Stimulated activated memory B cell treated with anti-CD40 and anti-IgM and Interleukin-4, amounts not matched to agents 10 μg/mL and 1 μg/mL and 100 μg/mL, for 72 hours (primary cell): ENCODE measurements at places on chromosomes 7 and 10.
A peak's percentile ranks its signal among the peaks of the same experiment; 100 is the strongest.

DNA sequence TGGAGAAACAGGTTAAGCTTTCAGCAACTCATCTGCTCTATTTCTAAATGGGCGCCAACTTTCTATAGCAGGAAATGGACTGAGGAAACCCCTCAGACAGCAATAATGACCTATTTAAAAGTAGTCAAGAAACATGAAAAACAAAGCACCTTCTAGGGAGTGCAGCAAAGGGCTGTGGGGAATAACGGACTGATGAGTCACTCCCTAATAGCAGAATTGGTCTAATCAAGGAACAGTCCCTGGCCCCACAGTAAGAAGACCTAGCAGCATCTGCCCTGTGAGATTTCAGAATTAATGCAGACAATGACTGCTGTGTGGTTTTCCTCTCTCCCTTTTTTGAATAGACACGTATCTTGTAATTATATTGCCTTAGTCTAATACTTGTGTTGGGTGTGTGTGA lies 602.9 kb downstream of the IPMK start:
- H3K4me3 ChIP-seq, result no peak overlapping the region
- H3K27me3 ChIP-seq, result no peaks in the 10 kb centered on the region
- H3K27ac ChIP-seq, result no peak overlapping the region
- no peak for ATAC-seq

GRCh38 chr10:30510184-30510931 lies 76.4 kb downstream of the MAP3K8 start:
- H3K4me1 ChIP-seq, result peaks cover 30% of the 10 kb centered on the region
- H3K36me3 ChIP-seq, result no peaks in the 10 kb centered on the region
- ATAC-seq, result peak; percentile 96
- H3K4me3 ChIP-seq, result no peak overlapping the region

DNA sequence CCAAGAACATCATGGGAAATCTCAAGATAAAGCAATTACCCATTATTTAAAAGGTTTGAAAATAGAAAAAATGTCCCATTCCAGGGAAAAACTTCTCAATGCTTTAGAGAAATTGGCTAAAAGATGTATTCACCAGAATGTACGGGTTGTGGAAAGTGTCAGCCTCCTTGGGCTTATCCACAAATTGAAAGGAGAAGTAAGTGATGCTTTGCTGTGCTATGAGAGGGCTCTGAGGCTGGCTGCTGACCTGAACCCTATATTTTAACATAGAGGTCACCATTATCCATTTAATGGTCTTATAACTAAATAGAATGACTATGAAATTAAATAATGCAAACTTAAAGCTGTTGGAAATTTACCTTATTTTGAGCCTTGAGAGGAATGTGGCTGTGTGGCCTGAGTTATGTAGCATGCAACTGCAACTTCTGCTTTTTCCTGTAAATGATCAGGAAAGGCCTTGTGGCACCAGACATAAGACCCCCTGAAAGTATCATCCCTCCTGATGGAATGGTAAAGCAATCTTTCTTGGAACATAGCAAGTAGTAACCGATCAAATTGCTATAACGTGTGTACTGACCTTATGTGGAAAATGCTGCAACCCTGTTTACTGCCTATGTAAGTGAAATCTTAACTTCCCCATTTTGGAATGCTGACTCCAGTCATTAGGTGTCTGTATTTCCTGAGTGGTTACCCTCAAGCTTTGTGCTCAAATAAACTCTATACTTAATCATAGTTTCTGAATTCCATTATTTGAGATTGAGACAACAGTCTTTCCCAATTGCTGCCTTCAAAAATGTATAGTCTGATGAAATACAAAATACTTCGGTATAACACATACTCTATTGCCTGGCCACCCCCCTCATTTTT lies 6.9 kb downstream of the IFIT1B start:
- H3K4me3 ChIP-seq, result no peak overlapping the region
- ATAC-seq, result peak; percentile 77
- H3K4me1 ChIP-seq, result peaks cover 22% of the 10 kb centered on the region
- no peaks in the 10 kb centered on the region for H3K27me3 ChIP-seq

GRCh38 chr7:105934572-105935185 lies 28.4 kb upstream of the CDHR3 start:
- no peak overlapping the region for H3K27ac ChIP-seq
- no peak for ATAC-seq
- no peaks in the 10 kb centered on the region for H3K27me3 ChIP-seq
- no peak overlapping the region for H3K4me3 ChIP-seq

- peaks cover 22% of the 10 kb centered on the region for H3K36me3 ChIP-seq
- no peaks in the 10 kb centered on the region for H3K27me3 ChIP-seq
- H3K4me1 ChIP-seq, result no peaks in the 10 kb centered on the region
Measured at GRCh38 chr7:56091591-56091990, 1.2 kb downstream of the PHKG1 start.

GRCh38 chr7:80916770-80917741 lies 1.8 kb downstream of the SEMA3C start:
- no peaks in the 10 kb centered on the region for H3K36me3 ChIP-seq
- no peaks in the 10 kb centered on the region for H3K4me1 ChIP-seq
- H3K4me3 ChIP-seq, result no peak overlapping the region

DNA sequence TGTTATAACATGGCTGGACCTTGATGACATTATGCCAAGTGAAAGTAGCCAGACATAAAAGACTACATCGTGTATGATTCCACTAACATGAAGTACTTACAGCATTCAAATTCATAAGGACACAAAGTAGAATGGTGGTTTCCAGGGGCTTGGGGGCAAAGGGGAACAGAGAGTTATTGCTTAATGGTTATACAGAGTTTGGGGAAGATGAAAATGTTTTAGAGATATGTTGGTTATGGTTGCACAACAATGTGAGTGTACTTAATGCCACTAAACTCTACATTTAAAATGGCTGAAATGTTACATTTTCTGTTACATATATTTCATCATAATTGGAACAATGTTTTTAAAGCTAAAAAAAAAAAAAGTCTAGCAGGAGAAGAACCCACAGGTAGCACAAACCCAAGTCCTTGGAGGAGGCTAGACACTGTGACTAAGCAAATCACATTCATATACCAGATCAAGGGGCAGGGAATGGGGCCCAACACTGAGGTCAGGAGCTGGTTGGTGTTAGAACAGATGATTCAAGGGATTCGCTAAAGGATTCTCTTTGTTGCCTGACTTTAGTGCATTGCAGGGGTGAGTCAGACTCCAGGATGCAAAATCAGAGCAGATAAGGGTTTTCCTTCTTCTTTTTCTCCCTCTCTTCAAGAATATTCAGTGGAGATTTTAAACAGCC lies 25.1 kb upstream of the AOAH start:
- H3K4me3 ChIP-seq, result no peak overlapping the region
- ATAC-seq, result peak; percentile 53

GRCh38 chr7:106644999-106645398 lies 16.0 kb downstream of the CCDC71L start:
- H3K4me1 ChIP-seq, result peaks cover 7% of the 10 kb centered on the region
- ATAC-seq, result peak; percentile 75
- H3K4me3 ChIP-seq, result no peak overlapping the region
- no peaks in the 10 kb centered on the region for H3K27me3 ChIP-seq
- H3K27ac ChIP-seq, result peak overlapping the region; percentile 17

DNA sequence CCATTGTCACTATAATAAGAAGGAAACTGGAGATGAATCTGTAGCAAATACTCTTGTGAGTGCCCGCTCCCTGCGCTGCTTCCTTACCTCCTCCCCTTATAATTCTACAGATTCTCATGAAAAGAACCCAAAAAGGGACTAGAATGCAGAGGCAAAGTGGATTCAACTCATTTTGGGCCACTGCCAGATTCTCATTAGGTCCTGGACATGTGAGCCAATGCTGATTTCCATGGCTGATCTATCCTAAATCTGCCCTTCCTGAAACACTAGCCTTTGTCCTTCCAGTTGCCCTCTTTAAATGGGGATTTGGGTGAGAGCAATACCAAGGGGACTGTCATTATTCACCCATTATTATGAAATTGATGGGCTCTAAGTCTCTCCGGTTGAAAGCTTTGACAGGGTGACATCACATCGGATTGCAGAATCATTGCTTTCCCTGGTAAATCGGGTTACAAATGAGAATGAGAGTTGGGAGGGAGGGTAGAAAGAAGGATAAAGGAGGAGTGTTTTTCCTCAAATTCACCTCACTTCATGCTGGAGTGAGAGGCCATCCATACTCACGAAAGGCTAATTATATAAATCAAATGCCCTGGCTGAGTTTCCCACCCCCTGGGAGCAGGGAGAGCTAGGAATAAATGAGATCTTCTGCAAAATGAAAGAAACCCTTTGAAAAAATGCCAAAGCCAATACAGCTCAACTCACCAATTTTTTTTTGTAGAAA lies 37.5 kb downstream of the PTN start:
- no peaks in the 10 kb centered on the region for H3K36me3 ChIP-seq
- no peaks in the 10 kb centered on the region for H3K4me1 ChIP-seq
- no peak overlapping the region for H3K4me3 ChIP-seq
- ATAC-seq, result no peak

- no peaks in the 10 kb centered on the region for H3K4me1 ChIP-seq
- no peaks in the 10 kb centered on the region for H3K36me3 ChIP-seq
- no peaks in the 10 kb centered on the region for H3K27me3 ChIP-seq
Measured at GRCh38 chr7:120028636-120029035, 244.3 kb upstream of the KCND2 start.

GRCh38 chr10:100730725-100731406 lies 14.5 kb upstream of the PAX2 start:
- no peak overlapping the region for H3K27ac ChIP-seq
- peaks cover 80% of the 10 kb centered on the region for H3K27me3 ChIP-seq
- H3K36me3 ChIP-seq, result no peaks in the 10 kb centered on the region
- peak overlapping the region; percentile 21 for H3K4me3 ChIP-seq
- peak; percentile 72 for ATAC-seq

- peaks cover 59% of the 10 kb centered on the region for H3K36me3 ChIP-seq
- H3K4me1 ChIP-seq, result no peaks in the 10 kb centered on the region
- H3K27me3 ChIP-seq, result no peaks in the 10 kb centered on the region
- no peak for ATAC-seq
- no peak overlapping the region for H3K27ac ChIP-seq
- H3K4me3 ChIP-seq, result no peak overlapping the region
Measured at GRCh38 chr7:92567460-92567859, 22.7 kb downstream of the FAM133B start.

GRCh38 chr7:90892213-90892612 lies 296.1 kb downstream of the CDK14 start:
- H3K27me3 ChIP-seq, result no peaks in the 10 kb centered on the region
- peak overlapping the region; percentile 86 for H3K27ac ChIP-seq
- peaks cover 45% of the 10 kb centered on the region for H3K4me1 ChIP-seq
- peak; percentile 74 for ATAC-seq

DNA sequence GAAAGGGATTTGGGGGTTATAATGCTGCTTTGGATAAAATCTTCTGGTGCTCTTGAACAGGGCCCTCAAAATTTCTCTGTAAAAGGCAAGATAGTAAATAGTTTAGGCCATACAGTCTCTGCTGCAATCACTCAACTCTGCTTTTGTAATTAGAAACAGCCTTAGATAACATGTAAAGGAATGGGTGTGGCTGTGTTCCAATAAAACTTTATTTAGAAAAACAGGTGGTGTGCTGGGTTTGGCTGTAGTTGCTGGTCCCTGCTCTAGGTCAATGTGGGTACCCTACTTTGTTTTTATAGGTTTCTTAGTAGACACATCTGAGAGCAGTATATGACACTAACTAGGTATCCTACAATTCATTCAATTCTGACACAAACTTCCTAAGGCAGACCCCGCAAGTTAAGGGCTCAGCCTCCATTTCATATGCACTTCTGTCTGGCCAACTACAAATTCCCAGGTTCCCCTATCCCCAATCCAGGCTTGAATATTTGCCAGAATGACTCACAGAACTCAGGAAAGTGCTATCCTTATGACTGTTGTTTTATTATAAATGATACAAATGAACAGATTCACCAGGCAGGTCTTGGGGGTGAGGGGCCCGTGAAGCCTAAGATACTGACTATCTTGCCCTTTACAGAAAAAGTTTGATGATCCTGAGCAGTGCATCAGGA lies 349.9 kb downstream of the RPS24 start:
- no peak overlapping the region for H3K4me3 ChIP-seq
- no peak overlapping the region for H3K27ac ChIP-seq
- peaks cover 8% of the 10 kb centered on the region for H3K27me3 ChIP-seq

DNA sequence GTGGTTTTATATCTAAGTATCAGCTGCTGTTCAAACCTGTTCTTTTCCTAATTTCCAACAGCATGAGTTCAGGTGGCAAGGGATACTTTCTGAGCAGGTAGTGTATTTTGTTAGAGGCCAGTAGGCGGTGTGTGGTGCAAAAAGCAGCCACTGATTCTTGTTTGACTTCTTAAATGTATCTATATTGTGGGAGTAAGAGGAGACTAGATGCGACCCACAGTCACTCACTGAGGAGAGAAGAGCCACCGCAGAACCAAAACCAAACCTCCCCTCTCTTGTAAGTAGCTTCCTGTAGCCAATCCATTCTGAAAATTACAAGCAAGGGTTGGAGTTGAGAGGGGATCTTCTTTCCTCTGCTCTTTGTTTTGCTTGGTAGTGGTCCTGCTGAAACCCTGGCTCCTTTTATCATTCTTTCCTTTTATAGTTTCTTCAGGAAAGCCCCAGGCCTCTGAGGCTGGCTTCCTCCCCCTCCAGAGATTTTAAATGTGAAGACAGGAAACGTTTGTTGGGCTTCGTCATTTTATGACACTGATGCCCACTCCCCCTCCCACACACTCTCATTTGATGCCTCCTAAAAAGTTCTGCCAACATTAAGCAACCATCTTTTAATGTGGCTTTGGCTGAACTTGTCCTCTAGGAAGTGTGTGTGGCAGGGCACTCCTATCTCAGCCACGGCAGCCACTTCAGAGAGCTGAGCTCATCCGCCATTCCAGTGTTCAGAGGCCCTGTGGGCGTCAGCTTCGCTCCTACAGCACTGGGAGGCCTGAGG lies 566.0 kb downstream of the SUGCT start:
- no peak overlapping the region for H3K27ac ChIP-seq
- no peak overlapping the region for H3K4me3 ChIP-seq
- H3K4me1 ChIP-seq, result peaks cover 5% of the 10 kb centered on the region
- no peaks in the 10 kb centered on the region for H3K27me3 ChIP-seq
- no peaks in the 10 kb centered on the region for H3K36me3 ChIP-seq
- ATAC-seq, result no peak

DNA sequence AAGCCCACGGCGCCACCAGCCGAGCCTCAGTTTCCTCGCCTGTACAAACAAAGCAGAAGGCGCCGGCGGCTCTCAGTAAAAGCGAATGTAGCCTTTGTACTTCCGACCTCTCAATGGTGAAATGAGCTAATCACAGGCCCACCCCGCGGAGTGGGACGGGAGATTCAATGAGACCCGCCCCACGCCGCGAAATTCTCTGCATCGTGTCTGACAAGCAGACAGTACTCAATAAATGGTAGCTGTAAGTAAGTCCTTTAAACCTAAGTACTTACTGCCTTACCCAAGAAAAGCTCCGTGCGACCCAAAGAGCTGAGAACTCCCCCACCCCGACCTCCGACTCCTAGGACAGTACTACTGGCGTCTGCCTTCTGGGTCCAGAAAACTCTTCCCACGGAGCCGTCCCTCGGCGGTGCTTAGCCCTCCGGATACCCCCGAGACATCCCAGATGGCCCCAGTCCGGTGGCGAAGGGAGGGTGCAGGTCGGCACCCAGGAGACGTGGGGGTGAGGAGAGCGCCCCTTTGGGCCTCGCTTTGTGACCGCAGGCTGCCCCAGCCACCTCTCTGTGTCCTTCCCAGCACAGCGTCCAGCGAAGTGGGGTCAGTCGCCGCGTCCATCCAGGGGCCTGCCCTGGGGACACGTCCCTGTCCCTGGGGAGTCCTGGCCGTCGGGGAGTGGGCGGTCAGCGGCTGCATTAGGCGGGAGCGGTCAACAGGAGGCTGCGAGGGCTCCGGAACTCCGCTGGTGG lies 972 bp upstream of the CXCL12 start:
- peaks cover 6% of the 10 kb centered on the region for H3K4me1 ChIP-seq
- H3K27me3 ChIP-seq, result peaks cover 53% of the 10 kb centered on the region
- H3K4me3 ChIP-seq, result peak overlapping the region; percentile 23
- H3K36me3 ChIP-seq, result no peaks in the 10 kb centered on the region
- no peak for ATAC-seq
